Kidney glomerular epithelial cell (primary cell): ENCODE measurements at places on chromosomes 5 and 9.

DNA sequence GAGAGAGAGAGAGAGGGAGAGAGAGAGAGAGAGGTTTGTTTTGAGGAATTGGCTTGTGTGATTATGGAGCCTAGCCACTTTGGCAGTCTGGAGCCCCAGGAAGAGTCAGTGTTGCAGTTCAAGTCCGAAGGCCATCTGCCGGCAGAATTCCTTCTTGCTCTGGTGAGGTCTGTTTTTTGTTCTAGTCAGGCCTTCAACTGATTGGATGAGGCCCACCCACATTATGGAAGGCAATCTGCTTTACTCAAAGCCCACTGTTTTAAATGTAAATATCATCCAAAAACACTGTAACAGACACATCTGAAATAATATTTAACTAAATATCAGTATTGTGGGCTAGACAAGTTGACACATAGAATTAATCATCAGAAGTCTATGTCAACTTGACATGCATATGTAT lies 11.4 kb upstream of the GRM6 start:
- no peak for DNase-seq

DNA sequence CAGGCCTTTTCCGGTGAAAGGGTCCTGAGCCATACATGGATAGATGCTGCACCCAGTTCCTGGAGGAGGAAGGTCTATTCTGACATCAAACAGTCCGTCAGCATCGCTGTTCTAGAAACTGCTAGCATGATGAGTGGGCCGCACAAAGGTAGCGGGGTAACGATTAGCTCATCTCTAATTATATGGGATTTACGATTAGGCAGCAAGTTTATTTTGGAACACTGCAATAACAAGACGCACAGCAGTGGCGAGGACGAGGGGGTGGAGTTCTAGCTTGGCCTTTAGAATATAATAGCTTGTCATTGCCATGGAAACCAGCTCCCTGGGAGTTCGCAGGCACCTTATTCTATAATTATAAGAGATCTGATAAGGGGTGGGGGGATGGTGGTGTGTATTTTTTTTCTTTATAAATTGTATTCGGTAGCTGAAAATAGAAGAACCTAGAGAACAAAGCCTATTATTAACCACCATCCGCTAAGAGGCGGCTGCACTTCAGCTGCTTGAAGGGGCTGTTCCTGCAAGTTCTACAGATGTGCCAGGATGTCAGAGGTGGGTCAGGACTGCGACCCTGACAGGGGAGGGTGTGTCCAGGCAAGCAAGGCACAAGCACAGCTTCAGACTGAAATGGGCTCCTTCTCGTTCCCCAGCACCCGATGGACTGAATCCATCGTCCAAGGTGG lies 311.0 kb downstream of the AGTPBP1 start:
- no peak for DNase-seq

GRCh38 chr5:170311511-170312300 lies 14.1 kb upstream of the LCP2 start:
- no peak for DNase-seq

- peak; percentile 99 for DNase-seq
Observed at GRCh38 chr9:100428871-100429654, 2.1 kb downstream of the MSANTD3 start.

DNA sequence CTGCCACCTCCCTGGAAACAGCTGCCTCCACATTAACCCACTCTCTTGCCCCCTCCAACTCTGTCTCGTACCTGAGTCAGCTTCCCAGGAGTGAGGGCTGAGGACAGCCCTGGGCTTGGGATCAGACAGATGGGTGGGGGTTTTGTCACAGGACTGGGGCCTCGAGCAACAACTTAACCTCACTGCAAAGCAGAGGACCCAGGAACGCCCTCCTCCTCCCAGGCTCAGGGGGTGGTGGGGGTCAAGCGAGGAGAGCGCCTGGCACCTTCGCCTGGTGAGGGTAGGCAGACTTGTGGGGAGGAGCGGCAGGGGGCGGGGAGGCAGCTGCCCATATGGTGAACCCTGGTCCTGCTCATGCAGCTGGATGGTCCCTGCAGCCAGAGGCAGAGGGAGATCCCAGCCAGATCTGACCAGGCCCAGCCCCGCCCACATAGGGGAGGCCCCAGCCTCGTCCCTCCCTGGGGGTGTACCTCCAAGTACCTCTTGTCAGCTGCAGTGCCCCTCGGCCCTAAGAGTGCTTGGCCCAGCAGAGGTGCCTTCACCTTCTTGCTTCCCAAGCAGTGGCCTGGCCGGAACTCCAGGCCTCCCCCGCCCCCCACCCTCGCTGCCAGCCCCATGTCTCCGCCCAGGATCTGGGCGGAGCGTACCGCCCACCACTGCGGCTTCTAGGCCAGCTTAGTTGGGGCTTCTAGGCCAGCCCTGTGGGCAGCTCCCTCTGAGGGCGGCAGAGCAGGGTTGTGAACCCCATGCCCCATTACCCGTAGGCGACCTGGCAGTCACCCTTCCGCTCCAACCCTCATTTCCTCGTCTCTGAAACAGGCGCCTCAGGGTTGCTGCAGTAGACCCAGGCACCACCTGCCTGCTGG lies at the start of gene SARDH:
SARDH (minus strand) TSS at position 579 of the 866 bp plus-strand sequence. CDS start 4,179 bp downstream, outside the sequence.
- DNase-seq, result no peak

DNA sequence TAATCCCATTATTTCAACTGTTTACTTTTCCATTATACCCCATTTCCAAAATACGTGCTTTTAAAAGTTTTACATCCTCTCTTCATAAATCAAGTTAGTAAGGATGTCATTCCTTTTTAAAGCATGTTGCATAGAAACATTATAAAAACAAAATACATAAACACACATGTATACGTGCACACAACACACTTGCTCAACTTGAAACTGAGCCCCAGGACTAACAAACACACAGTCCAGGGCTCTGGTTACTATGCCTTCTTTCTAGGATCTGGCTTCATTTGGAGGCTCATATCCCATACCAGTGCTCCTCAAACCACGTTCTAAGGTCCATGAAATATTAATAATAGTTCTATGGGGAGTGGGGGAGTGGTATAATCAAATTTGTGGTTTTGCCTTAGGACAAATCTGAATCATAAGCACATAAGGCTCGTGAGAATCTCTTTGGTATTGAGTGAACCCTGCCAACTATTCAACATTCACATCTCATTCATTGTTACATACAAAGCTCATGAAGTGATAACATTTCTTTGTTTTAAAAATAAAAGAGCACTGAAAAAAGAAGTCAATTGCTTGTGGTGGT lies 55.2 kb downstream of the NFIB start:
- DNase-seq, result no peak

DNA sequence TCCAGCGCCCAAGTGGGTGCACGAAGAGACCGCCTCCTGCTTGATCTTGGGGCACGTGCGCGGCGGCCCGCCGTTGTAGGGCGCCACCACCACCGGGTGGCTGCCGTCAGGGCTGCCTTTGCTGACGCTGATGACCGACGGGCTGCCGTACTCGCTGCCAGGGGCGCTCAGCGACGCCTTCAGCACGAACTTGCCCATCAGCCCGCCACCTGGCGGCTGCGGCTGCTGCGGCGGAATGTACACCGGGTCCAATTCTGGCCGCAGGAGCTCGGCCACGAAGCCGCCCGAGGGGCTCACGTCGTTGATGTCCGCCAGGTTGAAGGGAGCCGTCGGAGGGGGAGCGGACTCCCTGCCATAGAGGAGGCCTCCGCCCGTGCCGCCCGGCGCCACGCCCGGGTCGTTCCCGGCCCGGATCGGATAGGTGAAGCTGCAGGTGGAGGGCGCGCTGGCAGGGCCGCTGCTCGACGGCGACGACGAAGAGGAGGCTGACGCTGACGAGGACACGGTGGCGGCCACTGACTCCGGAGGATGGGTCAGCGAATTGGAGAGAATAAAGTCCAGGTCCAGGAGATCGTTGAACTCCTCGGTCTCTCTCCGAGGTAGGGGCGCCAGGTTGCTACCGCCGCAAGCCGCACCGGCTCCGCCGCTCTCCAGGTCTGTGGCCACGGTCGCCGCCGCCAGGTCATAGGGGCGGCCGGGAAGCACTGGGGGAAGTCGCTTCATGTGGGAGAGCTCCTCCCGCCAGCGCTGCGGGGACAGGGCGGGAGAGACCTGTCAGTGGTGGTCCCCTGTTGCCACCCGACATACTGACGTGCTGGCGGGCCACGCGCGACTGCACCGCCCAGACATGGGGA lies 1.8 kb downstream of the KLF4 start:
- no peak for DNase-seq

DNA sequence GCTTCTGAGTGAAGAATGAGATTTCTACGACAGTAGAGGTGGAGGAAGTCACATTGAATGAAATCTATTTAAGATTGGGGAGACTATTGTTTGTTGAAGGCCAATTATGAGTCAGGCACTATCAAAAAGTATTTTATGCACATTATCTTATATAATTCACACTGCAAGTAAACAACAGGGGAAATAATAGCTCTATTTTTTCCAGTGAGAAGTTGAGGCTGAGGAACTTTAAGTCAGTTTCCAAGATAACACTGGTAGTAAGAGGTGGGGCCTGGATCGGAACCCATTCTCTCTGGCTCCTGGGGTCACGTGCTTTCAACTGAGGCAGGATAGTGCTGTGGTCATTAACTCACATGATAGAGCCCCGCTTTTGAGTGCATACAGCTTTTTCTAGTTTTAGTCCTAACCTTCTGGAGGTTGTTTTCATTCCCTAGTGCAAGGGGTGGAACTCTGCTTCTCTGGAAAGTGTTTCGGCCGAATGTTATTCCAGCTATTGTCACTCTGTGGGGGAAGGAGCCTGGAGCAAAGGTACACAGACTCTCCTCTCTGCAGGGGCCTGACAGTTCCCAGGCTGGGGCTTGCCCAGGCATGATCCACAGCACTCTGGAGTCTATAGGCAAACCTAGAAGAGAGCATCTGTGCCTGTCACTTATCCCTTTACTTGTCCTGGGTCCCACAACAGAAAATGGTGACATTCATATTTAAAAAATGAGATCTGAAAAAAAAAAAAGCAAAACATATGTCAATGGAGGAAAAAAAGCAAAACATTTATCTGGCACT lies 352.4 kb upstream of the ACTBL2 start:
- peak; percentile 72 for DNase-seq

- no peak for DNase-seq
Observed at GRCh38 chr9:136582977-136583735, 37.3 kb upstream of the NOTCH1 start.

DNA sequence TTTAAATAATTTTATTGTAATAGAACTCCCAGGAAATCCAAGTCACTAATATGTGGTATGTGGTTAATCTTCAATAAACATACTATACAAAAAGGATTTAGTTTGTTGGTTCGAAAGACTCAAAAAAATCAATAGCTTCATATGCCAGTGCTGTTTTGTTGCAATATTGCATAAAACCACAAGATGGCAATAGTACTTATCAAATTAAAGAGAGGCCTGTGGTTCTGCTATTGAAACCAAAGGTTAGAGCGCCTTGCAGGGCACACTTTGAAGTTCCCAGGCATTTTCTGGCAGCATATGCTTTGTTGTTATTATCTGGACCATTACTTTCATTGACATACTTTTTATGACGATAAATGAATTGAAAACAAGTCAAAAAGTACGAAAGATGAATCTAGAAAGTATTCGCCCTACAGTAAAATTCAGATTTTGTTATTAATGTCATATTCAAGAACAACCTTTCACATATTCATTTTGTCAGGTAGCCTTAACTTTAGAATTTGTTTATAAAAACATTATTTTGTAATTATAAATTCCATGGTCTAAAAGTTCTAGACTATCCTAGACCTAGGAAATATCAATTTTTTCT lies 316.3 kb downstream of the MCTP1 start:
- DNase-seq, result peak; percentile 78

GRCh38 chr5:14489643-14490042 lies 91.9 kb upstream of the OTULINL start:
- no peak for DNase-seq

GRCh38 chr9:87786423-87786822 lies 60.5 kb downstream of the CTSL start:
- DNase-seq, result no peak

- DNase-seq, result no peak
Observed at GRCh38 chr9:133897675-133898074, 94.4 kb downstream of the VAV2 start.

- DNase-seq, result no peak
Observed at GRCh38 chr5:156096259-156096658, 230.7 kb upstream of the SGCD start.

DNA sequence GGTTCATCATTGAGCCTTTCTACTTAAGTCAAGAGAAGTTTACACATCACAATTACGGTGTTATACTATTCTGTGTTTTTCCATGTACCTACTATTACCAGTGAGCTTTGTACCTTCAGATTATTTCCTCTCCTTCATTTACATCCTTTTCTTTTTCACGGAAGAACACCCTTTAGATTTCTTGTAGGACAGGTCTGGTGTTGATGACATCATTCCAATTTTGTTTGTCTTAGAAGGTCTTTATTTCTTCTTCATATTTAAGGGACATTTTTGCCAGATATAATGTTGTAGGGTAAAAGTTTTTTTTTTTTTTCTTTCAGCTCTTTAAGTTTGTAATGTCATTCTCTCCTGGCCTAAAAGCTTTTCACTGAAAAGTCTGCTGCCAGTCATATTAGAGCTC lies 637.1 kb upstream of the RIOK2 start:
- DNase-seq, result no peak

GRCh38 chr9:88947581-88948573 lies 43.4 kb upstream of the S1PR3 start:
- DNase-seq, result no peak

DNA sequence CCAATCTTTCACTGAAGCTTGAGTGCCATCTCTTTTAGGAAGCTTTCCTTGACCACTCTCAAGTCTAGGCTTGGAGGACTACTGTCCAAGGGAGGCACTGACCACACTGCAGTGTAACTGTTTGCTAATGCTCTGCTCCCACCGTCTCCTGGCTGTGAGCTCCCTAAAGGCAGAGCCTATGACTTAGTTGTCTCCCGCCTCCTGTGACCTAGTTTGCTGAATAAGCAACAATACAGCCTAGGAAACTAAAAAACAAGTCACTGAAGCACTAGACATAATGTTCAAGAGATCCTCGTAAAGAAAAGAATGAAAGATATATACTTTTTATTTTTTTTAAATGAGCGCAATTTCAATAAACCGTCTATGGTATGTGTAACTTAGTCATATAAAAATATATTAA lies 31.4 kb downstream of the LIX1 start:
- no peak for DNase-seq

DNA sequence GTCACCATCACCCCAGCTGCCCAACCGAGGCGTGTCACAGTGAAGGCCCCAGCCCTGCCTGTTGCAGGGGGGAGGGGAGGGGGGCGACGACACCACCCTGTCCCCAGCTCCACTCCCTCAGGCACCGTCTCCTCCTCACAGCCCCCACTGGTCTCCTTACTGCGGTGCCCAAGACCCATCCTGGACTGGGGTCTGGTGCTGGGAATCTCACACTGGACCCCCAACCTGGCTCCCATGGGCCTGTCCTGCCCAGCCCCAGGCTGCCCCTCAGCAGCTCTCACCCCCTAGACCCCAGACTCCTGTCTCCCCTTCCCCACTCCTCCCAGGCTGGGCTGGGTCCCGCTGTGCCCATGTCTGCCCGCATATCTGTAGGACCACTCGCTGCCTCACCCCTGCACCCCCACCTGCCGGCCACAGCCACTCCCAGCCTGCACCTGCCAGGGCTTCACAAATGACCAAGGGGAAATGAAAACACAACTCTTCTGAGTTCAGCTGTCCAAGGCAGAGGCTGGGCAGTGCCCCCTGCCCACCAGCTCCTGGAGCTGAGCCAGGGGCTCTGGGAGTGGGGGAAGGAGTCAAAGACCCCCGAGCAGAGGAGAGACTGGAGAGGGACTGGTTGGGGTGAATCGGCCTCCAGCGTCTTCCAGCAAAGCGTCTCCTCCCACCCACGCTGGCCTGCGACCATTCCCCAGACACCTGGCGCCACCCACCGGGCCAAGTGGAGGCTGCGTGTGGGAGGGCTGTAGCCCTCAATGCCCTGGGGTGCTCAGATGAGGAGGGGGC lies 32.6 kb upstream of the EGFL7 start:
- peak; percentile 9 for DNase-seq
